Stimulated activated CD8-positive, alpha-beta memory T cell treated with anti-CD3 and anti-CD28 coated beads, Interleukin-12 subunit alpha, Interleukin-12 subunit beta, amount 100 ng/mL, for 4 hours (primary cell): ENCODE measurements at places on chromosomes 4 and X.

GRCh38 chr4:90162566-90162965 is 35.4 kb downstream of the CCSER1 start:
- DNase-seq: no peak

GRCh38 chr4:7761720-7762119 is 177.9 kb downstream of the AFAP1 start:
- DNase-seq: no peak

GRCh38 chrX:29237972-29238371 is 650.7 kb downstream of the IL1RAPL1 start:
- no peak for DNase-seq

DNA sequence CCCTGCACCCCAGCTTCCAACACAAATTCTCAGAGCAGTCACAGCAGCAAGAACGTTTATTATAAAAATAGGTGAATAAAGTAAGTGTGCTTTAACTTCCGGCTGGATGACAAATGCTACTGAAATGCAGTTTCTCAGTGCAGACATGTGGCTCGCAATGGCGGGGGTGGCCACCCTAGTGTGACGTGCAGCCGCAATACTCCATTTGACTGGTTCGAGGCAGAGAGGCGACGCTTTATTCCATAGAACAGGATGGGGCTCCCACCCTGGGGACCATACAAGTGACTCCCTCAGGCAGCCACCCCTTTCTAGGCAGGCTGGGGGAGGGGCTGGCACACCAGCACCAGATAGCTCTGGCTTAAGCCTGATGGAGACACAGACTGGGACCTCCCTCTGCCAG is 14.5 kb downstream of the TNIP2 start:
- no peak for DNase-seq
